ENCODE measurements at places on chromosomes 6 and 20.

- no peak for DNase-seq
These were observed 13.2 kb upstream of the ZBTB24 start for GRCh38 chr6:109496036-109496772.

GRCh38 chr20:47810721-47811347 lies 25.6 kb upstream of the SULF2 start:
- peak; percentile 11 for DNase-seq

DNA sequence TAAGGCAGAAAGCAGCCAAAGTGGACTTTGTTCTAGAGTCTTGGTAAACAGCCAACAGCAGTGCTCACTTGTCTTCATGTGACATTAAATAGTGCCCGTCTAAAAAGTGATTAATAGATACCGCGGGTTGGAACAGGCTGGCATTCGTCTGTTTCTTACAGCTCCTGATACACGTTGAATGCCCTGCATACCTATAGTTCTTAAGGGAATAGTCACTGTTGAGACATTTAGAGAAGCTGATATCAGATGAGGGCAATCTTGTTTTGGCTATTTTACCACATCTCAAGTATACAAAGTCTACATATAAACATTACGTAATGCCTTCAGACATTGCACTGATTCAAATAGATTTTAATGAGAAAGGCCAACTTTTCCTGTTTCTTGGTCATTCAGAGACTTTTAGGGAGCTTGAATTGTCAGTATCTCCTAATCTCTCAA lies 374.9 kb upstream of the FLRT3 start:
- DNase-seq: no peak

DNA sequence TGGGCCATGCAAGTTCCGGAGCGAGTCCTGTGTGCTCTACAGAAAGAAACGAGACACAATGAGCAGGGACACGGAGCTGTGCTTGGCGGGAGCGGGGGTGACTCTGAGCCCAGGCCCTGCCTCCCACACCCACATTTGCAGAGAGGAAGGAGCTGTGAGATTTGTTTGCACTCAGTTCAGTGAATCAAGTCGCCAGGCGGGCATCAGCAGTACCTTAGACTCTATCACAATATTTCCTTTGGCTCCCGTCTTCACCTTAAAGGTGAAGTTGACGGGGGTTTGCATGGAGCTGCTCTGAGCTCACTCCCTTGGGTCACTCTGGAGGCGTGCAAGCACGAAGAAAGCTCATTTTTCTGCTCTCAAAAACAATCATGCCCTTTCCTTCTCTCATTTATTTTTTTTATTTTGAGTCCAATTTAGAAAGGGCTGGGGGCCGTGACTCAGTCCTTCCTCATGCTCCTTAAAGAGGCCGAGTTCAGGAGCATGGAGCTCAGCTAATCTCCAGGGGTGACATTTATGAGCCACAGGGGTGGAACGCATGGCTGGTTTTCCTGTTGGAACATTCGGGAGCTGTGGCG lies 188.2 kb downstream of the NFATC2 start:
- no peak for DNase-seq

DNA sequence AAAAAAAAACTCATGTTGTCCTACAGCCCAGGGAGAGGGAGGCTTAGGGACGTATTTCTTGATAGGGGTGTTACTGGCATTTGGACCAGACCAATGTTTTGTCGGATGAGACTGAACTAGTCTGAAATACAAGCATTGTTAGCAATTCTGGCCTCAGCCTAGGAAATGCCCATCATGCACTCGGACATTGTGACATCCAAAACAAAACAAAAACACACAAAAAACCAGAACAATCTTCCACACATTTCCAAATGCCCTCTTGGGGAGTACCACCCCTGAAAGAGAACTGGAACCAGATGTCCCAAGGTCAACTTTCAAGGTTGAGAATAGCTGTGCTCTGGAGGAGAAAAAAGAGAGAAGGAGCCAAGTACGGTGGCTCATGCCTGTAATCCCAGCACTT lies 299.1 kb upstream of the JARID2 start:
- no peak for DNase-seq

GRCh38 chr6:166167258-166167731 lies 356 bp downstream of the TBXT start:
- no peak for DNase-seq

DNA sequence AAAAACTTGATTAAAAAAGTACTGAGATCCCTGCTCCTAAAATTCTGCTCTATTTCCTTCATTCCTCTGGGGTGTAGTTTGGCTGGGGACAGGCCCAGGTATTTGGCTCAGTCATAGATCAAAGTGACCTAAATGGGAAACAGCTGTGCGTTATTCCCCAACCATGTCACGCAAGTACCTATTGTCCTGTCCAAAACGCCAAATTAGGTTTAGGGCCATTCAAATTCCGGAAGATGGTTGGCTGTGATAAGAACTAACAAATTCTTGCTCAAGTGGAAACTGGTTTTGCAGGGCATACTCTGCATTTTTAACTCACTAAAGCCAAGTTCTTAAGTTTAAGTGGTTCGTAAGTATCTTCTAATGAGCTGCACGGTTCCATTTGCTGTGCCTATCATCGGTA lies 147.6 kb upstream of the TMEM170B start:
- no peak for DNase-seq

DNA sequence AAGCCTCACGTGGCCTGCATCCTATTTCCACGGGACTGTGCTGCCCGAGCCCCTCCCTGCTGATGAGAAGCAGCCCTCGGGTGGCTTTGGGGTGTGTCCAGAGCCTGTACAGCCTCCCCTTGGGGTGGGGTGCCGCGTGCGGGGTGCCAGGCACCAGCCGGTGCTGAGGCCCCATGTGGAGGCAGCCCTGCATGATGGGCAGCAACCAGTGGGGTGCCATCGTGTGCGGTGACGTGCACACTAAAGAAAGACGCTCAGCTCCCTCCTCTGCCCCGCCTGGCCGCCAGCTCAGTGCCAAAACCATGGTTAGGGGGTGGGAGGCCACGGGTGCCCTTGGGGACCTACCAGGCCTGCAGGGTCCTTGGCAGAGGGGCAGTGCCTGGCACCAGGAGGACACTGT lies 26.2 kb downstream of the NTSR1 start:
- DNase-seq: peak; percentile 16

DNA sequence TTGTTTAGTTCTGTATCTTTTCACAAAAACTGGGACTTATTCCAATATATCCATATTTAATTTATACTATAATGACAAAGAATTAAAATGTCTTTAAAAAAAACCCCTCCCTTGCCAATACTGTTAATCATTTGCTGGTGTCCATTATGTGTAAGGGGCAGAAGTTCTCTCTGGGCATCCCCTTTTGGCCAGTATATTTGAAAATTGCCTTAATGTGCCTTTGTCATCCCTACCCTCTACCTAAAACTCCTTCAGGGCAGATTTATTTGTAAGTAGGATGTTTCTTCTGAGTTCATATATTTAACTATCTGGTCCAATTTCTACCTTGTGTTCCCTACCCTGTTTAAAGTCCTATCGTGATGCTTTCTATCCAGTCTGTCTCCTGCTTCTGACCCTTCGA lies 62.9 kb downstream of the ARHGAP18 start:
- no peak for DNase-seq

DNA sequence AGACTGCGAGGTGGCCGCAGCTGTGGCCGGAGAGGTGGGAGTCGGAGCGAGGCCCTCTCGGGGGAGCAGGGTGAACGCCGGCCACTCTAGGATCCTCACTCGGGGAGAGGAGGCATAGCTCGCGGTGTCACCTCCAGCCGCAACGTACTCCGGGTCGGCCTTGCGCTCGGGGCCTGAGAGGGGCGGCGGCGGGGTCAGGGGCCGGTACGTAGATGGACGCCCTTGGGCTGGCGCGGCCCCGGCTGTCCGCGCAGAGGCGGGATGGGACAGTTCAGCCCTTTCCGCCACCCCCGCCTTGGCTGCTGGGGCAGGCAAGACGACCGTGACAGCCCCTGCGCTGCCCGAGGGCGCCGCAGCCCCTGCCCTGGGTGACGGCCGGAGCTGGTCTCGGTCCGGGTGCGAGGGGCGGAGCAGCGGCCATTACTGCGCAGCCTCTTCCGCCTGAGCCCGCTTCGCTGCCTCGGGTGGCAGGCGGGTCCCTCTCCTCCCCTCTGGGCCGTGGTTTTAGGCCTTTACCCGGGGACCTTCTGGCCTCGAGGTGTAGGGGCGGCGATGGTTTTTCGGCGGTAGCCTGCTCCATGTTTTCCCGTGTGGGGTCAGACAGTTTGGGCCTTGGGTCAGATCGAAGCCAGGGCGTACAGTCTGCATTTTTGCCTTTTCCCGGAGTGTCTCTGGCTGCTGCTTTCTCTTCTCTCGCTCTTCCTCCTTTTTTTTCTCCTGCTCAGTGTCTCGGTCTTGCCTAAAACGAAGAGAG lies 405 bp downstream of the RNF146 start:
- peak; percentile 70 for DNase-seq

GRCh38 chr20:58963060-58963584 lies 17.9 kb upstream of the NELFCD start:
- DNase-seq: no peak

- DNase-seq: no peak
These were observed 28.7 kb downstream of the FKBP1A start for GRCh38 chr20:1364106-1364505.

- no peak for DNase-seq
These were observed 52.0 kb downstream of the ME1 start for GRCh38 chr6:83378621-83379388.

DNA sequence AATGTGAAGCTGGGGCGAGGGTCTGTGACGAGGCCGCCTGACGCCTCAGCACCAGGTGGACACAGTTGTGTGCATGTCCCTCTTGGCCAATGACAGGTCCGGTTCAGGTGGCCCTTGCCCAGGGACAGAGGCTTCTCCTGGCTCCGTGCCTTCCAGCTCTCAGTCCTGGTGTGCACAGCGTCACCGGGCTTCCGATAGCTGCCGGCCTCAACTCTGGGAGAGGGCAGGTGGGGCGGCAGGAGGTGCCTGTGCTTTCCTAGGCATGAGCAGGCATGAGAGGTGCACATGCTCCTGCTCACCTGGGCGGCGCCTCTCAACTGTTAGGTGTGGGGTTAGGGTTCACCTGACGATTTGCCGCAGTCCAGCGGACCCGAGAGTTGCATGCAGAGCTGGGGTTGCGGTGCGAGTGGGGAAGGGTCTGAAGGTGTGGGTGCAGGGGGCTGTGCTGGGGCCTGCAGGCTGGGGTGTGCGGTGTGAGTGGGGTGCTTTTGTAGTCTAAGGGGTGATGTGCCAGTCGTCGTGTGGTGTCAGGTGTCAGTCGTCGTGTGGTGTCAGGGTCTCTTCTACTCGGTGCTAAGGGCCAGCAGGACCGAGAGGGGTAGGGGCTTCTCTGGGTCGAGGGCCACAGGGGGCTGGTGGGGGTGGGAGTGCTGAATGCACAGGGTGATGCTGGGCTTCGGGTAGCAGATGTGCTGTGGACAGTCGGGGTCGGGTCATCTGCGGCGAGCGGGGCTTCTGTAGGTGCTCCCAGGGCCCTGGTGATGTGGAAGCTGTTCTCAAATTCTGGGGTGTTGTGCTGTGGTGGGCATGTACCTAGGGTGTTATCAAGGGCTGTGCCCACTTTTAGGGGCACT lies 3.8 kb upstream of the SOX18 start:
- DNase-seq: no peak

DNA sequence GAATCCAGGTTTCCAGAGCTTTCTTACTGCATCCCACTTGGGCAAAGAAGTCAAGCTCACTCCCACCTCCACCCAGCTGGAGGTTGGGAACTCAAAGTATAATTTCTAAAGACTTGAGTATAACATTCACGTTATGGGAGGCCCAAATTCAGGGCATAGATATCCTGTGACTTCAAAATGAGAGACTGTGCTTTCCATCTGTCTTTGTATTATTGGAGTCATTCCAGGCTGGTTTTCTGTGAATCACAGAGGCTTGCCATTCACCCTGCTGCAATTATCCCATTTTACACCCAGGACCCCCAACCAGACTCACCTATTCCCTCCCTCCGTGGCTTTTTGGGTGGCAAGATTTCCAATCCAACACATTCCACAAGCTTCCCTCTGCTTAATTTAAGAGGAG lies 19.3 kb upstream of the SRC start:
- DNase-seq: no peak

- DNase-seq: no peak
These were observed 47.7 kb downstream of the MYO6 start for GRCh38 chr6:75796723-75797122.

DNA sequence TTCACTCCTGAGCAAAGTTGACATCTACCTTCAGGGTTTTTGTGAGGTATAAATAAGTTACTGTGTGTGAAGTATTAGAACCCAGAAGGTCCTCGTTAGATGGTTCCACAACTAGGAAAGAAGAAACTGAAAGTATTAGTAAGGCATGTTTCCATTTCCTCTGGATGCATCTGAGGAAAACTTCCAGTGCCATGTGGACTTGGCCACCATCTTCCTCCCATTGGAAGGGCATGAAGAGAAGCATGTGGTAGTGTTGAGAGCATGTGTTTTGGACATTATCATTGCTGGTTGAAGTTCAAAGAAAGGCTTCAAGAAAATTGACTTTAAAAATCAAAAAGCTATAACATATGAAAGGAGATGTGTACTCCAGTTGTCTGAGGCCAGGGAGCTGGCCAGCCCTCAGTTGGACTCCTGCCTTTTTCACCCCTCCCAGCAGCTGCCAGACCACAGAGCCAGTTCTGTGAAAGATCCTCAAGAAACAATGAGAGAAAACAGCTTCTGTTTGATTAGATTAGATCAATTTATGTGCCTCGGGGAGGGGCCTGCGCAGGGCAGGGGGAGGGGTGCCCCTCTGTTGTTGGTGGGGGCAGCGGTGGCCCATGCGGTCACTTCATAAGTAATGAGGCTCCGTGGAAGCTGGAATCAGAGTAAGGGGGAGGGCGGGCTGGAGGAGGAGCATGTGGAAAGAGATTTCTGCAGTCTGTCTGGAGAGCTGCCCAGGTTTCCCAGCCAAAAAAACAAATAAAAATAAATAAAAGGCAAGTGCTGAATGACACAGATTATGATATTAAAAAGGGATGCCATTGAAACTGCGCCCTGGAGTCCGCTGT lies 154.0 kb downstream of the JARID2 start:
- DNase-seq: peak; percentile 80

DNA sequence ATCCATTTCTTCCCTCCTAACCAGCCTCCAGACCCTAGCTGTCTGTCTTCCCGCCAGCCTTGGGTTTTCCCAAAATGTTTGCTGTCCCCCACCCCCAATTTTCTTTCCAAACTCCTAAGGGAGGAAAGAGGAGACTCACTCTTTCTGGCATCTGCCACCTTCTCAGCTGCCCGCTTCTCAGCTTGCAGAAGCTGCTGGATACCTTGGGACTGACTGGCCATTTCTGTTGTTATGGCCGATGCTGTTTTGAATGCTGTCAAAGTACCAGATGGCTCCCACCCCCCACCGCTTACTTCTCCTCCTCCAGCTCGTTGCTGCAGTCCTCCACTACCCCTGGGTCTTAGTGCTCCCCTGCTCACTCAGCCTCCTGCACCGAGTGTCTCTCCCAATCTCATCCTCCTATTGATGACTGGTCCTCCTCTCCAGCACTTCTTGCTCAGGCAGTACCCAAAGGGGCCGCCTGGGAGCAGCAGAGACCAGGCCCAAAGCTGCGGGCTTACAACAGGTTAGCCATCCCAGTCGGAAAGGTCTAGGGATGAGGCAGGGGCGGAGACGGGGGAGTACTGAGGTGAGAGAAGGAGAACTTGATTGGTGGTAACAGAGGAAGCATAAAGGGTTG lies at the start of gene ATP6V1G2:
ATP6V1G2 (minus strand) TSS at position 270 of the 619 bp plus-strand sequence; CDS start at position 221, 49 bp downstream.
- peak; percentile 87 for DNase-seq

Data from left cardiac atrium (tissue), 4 donors.